ENCODE measurements at places on chromosomes 12 and 14.

DNA sequence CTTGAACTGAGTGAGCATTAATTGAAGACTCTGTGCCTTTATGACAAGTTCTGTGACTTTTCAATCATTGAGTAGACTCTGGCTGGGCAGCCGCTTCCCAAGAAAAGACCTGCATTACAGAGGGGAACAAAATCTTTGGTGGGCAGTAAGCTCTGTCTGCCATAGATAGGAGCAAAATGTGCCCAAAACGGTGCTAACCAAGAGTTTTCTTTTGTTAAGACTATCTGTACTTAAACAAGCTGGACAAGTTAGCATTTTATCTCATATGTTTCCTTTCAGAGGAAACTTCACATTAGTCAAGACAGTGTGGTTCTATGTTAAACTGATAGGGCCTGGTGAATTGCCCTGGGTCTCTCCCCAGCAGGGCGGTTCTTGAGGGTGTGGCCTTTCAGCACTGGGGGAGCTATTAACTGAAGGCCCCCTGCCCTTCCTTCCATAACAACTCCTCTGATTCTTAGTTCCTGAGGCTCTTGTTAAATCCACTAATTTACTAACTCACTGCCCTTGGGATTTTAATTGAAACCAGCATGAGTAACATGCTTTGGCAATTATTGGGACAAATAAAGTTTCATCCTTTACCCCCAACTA, 219.6 kb downstream of the KTN1 start:
- DNase-seq: no peak

DNA sequence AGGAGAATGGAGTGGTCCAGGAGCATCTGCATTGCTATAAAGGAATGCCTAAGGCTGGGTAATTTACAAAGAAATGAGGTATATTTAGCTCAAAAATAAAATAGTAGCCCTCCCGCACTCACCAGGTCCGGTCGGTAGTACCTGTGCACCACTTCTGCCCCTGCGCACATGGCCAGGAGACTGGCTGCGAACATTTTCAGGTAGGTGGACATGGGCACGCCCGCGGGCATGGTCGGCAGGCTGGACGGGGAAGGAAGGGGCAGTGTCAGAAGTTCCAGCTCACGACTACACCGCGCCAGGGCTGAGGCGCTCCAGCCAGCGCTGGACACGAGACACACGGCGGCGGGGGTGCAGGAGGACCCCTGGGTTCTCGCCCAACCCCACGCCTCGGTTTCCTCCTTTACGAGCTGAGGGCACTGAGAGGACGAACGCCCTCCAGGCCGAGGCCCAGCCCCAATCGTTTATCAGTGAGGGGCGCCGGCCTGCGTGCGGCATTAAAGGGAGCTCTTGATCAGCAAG, 9.1 kb upstream of the TDG start:
- DNase-seq: no peak

DNA sequence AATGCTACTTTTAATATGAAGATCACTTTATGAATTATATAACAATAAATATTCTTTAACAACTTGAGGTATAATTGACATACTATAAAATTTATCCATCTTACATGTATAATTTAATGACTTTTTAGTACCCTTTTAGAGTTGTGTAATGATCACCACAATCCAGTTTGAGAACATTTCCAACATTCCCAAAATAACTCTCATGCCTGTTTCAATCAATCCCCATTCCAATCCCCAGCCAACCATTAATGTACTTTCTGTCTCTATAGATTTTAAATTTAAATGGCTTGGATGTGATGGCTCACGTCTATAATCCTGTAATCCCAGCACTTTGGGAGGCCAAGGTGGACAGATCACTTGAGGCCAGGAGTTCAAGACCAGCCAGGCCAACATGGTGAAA, 23.5 kb upstream of the FRMD6 start:
- DNase-seq: no peak

GRCh38 chr14:77804592-77804991, 4.7 kb downstream of the ADCK1 start:
- DNase-seq: no peak

GRCh38 chr14:75578102-75578785, at the start of gene FLVCR2:
Gene FLVCR2 (plus strand): TSS chr14:75578620. CDS start chr14:75578973, 353 bp downstream.
- DNase-seq: no peak

DNA sequence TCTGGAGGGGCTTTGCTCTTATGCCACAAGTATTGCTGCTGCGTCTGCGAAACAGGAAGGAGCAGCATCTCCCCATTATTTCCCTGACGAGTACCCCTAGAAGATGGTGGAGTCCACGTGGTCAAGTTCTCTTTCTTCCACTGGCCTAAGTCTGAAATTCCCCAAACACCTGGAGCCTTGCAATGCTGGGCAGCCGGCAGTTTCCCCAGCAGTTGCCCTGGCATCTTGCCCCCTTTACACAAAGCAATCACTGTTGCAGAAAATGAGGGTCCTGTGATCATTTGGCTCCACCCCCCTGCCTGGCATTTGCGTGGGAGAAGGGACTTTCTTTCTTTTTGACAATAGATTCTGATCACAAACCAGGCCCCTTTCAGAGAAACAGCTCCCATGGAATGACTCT, 56.9 kb downstream of the FOS start:
- no peak for DNase-seq

- DNase-seq: no peak
Measured at GRCh38 chr12:53190108-53190729, 9.5 kb upstream of the CSAD start.

DNA sequence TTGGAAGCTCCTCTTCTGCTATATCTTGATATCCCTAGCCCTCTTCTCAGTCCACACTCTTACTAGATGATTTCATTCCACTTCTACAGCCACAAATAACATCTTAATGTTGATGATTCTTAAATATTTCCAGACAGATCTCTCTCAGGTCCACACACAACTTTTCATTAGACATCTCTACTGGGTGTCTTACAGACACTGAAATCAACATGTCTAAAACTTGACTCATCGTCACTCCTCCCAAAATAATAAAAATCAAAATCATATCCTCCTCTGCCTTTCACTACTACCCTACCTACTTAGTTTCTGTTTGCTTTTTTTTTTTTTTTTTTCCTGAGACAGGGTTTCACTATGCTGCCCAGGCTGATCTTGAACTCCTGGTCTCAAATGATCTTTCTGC, 11.9 kb downstream of the PRDM4 start:
- no peak for DNase-seq

- peak; percentile 59 for DNase-seq
Measured at GRCh38 chr12:60257063-60257462, 661.2 kb downstream of the SLC16A7 start.

DNA sequence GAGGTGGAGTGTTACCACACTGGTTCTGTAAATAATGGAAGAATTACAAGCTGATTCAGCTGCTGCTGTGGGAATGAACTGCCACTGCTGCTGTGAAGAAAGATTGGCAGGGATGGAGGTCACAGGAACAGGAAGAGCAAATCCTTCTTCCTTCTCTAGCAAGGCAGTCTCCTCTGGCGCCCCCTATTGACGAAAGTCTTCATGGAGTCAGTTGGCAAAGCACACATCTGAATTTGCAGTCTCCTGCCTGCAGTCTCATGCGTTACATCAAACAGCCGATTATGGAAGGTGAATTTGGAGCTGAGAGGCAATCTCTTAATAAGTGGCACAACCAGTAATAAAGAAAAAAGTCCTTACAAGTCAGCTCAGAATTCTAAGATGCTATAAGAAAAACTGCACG, 106.0 kb upstream of the TMTC1 start:
- DNase-seq: no peak

DNA sequence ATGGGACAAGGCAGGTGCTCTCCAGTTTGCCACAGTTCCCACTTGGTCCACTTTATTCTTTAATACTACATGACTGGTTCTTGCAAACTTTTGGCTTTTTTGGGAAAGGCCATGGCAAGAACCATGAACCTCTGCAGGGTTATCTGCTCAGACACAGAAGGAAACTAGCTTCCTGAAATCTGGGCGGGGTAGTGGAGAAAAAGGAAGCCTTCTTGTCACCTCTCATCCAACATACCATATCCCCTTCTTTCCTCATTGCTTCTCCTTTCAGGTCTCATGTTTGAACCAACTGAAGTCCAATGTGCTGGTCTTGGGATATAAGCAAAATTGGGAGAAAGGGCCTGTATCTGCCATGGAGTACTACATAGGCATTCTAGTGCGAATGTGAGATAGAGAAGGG, 5.5 kb upstream of the KLHL33 start:
- DNase-seq: no peak

DNA sequence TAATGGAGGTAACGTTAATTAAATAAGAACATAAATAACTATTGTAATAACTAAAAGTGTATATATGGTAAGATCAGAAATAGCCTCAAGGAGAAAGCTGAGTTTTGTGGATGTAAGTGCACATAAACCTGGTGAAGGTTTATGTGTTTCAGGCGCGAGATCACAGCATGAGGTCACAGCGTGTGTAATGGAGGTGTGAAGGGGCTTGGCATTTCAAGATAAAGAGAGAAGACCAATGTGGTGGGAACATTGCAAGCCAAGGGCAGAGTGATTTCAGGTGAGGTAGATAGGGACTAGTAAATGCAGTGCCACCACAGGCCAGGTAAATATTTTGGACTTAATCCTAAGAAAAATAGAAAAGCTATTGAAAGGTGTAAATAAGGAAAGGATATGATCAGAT, 21.7 kb upstream of the KICS2 start:
- no peak for DNase-seq

DNA sequence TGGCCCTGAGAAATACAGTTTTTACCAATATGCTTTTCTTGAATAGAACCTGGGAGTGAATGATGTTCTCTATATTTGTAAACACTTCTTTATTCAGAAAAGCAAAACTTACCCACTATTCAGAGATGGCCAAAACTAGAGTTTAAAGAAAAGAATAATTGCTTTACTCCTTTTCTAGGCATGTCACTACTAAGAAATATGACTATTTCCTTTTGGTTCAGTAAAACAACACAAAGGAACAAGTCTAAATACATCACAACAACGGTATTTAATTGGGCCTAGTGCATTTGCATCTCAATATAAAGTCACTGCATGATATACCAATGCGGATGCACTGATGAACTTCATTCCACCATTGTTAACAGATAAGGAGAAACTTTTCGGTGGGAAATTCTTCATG, 207.5 kb downstream of the FOXN3 start:
- no peak for DNase-seq

GRCh38 chr12:3077572-3078081, 448 bp downstream of the TSPAN9 start:
- DNase-seq: no peak

GRCh38 chr12:59389968-59390576, 205.8 kb upstream of the SLC16A7 start:
- no peak for DNase-seq

- DNase-seq: no peak
Measured at GRCh38 chr14:91328313-91329050, 84.0 kb upstream of the GPR68 start.

DNA sequence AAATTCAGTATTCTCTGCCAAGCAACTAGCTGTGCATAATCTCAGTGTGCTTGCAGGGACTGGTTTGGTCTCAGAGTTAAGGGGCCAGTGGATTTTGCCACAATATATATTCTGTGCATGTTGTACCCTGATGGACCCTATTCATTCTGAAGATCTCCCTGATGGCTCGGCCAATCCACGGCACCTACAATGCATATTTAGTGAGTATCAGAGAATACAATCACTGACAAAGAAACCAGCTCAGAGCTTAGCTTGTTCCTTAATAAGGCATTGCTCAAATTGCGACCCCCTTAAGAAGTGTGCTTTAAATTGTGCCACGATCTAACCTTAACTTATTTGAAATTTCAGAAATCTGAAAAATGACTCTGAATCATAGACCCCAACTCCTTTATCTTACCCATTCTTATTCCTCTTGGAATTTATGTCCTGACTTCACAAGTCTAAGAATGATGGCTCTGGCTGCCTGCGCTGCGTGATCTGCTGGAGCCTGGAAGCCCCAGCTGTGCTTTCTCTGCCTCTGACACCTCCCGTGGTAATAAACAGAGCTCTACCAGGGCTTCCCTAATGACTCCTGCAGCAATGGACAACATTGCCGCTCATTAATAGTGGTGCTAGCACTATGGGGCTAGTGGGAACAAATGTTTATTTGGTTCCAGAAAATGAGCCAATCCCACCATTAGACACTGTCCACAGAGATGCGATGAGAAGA, 9.0 kb upstream of the DCAF4 start:
- no peak for DNase-seq

DNA sequence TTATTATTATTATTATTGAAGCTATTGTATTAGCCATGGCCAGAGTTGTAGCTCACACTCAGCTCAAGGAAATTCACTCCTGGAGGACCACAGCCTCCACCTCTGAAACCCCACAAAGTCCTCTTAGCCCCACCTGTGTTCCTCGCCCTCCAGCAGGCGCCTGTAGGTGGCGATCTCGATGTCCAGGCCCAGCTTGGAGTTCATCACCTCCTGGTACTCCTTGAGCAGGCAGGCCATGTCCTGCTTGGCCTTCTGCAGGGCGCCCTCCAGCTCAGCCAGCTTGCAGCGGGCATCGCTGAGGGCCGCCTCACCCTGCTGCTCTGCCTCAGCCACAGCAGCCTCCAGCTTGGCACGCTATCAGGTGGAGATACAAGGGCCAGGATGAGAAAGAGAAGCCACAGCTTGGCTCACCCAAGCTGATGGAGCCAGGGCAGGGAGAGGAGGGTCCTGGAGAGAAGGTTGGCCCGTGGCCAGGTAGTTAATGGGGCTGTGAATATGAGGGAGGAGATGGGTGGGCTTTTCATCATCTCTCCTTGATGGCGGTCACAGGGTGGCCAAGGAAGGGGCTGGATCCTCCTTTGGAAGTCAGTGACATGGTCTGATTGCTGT, 5.1 kb downstream of the KRT85 start:
- no peak for DNase-seq

DNA sequence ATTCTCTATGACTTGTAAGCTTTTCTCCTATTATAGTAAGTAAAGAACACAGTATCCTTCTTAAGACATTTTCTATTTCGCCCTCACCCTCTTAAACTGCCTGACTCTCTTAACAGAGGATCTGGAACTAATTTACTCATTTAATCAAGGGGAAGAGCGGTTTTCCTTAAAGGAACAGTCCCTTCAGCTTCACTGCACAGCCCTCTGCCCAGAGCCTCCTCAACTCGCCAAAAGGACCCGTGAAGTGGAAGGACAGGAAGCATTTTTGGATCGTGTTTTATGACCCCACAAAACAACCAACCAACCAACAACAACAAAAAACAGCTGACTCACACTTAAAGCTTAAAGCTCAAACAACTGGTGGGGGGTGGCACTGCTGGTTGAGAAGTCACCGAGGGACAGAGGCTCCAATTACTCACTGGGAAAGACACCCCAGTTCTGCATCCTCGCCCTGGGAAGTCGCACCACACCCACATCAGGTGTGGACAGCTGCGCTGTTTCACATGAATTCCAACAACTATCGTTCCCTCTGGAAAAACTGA, 35.7 kb downstream of the NID2 start:
- DNase-seq: no peak

GRCh38 chr12:69843608-69844007, 18.6 kb downstream of the MYRFL start:
- no peak for DNase-seq

Measured in AG04450 (cell line).